ENCODE measurements at places on chromosomes 4 and X.

GRCh38 chrX:9515489-9515888 lies 50.6 kb downstream of the TBL1X start:
- DNase-seq = no peak

DNA sequence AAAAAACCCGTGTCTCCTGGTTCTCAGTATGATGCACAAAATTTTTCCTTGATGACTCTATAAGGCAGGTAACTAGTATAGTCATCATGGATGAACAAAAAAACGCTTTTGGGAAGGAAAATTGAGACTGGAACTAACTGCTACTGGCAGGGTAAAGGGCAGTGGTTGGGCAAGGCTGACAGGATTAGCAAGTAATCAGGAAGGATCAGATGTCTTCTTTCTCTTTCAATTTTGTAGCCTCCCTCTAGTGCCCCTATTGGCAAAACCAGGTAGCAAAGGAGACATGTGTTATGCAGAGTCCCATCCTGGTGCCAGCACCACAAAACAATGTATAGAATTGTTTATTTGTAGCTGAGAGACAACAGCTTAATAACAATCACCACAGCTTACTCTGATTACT lies 12.8 kb upstream of the SLITRK4 start:
- no peak for DNase-seq

DNA sequence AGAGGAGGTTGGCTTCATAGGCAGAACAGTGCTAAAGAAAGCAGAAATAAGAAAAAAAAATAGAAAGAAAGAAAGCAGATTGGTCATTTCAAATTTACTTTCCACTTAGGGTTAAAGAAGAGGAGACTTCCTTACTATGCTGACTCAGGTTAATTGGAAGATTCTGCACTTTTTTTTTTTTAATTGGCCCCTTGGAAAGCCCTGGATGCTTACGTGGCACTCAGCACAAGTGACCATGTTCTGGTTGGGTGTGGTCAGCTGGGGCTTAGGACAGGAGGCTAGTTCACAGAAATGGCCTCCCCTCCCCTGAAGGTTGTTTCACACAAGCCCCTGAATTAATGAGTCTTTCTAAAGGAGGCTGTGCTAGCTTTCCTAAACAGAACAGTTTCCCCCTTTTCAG lies 14.5 kb downstream of the MAGEA9B start:
- no peak for DNase-seq

DNA sequence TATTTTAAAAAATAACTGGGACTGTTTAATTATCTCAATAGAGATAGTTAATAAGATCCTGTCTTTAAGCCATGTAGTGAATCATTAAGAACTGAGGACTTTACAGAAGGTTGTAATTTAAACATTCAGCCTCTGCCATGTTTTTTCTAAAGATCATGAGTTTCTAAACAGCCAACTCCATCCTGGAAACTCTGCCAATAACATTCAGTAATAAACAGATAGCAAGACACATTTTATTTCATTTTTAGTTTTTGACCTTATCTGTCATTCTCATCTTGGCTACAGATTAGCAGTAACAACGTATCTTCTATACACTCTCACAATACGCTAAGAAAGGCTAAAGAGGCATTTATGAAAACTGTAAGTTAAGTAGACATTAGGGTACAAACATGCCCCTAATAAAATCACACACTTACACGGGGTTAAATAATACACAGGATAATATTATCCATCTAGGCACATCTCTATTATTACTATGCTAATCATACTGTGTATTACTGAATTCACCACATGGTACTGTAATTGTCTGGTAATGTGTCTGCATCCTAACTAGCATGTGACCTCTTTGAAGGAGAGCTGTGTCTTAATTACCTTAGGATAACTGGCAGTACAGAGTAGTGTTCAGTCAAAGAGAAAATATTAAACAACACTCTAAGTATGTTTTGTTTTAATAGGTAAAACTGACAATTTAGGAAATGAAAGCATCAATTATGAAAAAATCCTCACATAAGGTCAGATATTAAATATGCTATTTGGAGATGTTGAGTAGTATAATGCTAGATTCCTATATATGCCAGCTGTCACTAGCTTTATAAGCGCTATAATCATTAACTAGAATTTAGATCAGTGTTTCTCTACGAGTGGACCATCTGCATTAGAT lies 122.4 kb upstream of the NAP1L5 start:
- no peak for DNase-seq

DNA sequence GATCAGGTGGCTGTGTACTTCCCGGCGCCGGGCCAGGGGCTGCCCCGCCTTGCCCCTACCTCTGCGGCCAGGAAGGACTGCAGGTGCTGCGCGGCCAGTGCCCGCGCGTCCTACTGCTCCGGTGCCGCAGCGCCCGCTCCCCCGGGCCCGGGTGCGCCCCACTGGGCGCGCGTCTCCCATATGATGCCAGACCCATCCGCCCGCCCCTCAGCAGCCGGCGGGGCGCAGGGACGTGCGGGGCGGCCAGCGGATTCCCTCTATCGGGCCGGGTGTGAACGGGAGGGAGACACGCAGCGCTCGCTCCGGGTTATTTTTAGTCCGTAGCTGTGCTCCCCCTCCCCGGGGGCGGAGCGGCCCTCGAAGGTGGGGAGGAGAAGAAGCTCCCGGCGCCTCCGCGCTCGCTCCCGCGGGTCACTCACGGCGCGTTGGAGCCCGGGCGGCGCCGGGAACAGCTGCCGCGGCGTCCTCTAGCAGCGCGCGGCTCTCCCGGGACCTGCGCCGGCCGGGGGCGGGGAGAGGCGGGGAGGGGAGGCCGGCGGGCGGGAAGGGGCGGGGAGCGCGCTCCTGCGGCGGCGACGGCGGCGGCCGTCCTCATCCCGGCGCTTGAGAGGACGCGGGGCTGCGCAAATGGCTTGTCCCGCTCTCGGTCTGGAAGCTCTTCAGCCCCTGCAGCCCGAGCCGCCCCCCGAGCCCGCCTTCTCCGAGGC lies 103.6 kb downstream of the UCHL1 start:
- DNase-seq = peak; percentile 56

GRCh38 chr4:2934077-2934812 lies 29.0 kb downstream of the NOP14 start:
- DNase-seq = no peak

GRCh38 chr4:75344915-75345314 lies 169.3 kb downstream of the RCHY1 start:
- DNase-seq = no peak

- no peak for DNase-seq
Measured at GRCh38 chrX:134024686-134025377, 39.4 kb upstream of the GPC3 start.

DNA sequence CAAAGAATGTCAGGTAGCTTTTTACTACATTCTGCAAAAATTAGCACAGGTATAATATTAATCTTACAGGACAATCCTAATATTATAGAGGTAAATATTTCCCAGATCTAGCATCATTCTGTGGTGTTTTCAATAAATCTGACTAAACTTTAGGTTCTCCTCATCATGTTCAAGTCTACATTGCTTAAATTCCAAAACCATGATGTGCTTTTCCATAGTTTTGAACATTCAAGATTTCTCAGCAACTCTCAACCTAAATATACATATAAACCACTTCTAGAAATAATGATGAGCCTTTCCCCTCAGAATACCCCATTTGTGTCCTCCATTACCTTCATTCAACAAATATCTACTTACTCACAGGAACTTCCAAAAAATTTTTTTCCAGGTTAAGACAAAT lies 23.1 kb downstream of the EIF4E start:
- DNase-seq = no peak

- DNase-seq = no peak
Measured at GRCh38 chrX:150219374-150220185, 143.5 kb upstream of the MAMLD1 start.
